LNCaP clone FGC (cell line): ENCODE measurements at places on chromosomes 16 and 17.

GRCh38 chr16:77599793-77600415 is 122.4 kb upstream of the NUDT7 start:
- DNase-seq: no peak

- DNase-seq: no peak
These were observed 6.7 kb downstream of the TOM1L1 start for GRCh38 chr17:54907376-54907775.

DNA sequence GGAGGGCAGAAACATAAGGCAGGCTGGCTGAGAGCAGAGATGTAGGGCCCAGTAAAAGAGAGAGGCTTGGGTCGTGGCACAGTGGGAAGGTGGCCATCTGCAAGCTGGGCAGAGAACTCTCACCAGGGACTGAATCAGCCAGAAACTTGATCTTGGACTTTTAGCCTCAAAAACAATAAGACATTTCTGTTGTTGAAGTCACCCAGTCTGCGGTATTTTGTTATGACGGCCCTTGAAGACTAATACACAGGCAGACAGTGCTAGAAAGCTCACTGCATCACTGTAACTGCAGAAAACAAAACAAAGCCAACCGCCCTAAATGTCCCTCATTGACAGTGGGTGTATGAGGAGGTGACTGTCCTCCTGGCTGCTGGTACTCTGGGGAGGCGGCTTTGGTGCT is 3.9 kb upstream of the JPH3 start:
- no peak for DNase-seq

GRCh38 chr17:66417300-66417719 is 114.9 kb downstream of the PRKCA start:
- DNase-seq: no peak

- no peak for DNase-seq
These were observed 4.1 kb upstream of the SSTR5 start for GRCh38 chr16:1068451-1068850.
